ENCODE measurements at places on chromosomes 5 and 9.

DNA sequence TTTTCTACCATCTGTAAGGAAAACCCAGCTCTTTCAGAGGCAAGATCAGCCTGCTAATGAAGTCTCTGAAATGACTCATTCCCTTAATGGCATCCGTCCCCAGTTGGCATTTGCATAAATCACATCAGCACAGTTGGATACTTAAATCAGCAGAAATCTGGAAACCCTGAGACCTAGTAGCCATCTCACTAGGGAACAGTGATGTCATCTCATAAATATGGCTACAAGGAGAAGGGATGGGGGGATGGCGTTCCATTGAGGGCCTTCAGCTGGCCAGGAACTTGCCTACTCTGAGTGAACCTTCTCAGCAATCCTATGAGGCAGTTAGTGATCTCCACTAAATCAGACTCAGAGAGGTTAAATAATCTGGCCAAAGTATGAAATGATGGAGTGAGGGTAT, 81.8 kb downstream of the CMYA5 start:
- DNase-seq, result no peak

- no peak for DNase-seq
Observed at GRCh38 chr9:6506571-6506970, 93.6 kb downstream of the UHRF2 start.

DNA sequence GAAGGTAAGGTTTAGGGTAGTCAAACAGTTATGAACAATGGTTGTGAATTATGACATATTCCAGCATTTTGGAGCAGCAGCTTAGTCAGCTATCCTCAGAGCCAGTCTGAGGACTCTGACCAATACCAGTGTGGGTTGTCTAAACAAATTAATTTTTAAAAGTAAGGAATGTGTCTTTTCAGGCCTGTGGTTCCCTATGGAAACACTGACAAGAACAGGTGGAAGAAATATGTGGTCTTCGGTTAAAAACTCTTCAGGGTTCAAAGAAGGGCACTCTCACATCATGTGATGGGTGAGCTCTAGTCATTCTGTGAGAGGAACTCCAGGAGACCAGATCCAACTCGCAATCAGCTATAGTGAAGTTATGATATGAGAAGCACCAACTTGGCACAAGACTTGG, 33.5 kb upstream of the ALDOB start:
- no peak for DNase-seq

DNA sequence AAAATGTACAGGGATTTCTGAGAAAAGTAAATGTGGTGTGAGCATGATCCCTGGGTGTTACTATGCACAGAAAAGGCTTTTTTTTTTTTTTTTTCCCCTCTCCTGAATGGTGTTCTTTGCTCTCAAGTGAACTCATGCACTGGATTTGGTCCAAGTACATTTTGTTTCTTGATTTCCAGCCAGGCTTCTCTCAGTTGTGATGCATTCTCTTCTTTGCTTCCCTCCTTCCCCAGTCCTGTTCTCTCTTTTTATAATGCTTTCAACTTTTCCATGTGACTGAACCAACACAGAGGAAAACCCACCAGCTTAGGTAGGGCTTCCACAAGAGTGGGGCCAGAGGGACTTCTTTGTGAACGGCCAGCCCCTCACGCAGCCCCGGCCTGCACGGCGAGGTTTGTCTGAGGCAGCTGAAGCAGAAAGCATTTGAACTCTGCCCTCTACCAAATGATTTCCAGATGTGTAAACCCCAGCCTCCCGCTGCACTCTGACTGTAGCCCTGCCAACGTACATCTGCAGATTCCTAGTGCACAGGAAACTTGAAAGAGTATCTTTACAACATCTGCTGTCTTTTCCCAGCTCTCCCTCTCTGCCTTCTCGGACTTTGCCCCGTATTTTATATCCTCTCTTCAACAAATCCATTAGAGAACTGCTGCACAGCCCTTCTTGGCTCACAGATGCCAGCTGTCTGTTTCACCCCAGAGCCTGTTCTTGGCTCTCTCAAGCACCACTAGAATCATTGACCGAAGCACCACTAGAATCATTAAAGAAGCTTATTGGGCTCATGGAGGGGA, 71.8 kb upstream of the CD180 start:
- DNase-seq, result no peak

DNA sequence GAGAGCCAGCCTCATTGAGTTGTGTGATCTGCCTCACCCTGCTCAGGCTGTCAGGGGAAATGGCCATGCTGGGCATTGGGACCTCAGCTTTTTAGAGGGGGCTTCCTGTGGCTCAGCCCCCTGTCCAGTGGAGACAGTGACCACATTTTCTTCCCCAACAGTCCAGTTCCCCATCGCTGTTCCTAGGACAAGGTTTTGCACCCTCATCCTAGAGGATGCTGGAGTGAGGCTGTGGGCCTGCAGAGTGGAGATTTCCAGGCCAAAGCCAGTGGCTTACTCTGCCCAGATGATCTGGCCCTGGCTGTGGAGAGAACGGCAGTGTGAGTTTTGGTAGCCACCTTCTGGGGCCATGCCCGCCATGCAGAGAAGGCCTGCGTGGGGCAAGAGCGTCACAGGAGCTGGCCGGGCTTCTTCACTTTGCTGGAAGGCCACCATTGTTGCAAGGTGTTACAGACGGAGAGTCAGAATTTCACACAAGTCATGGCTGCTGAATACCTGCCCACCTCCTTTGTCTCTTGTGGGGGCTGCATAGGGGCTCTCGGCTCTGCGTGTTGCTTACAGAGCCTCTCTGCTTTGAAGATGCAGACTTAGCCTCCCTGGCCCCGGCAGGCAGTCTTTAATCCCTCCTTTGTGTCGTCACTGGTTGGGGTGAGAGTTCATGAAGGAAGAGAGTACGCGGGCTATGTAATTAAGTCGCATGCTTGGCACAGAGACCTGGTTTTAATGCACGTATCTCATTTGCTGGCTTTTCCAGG, 35.2 kb upstream of the PITX1 start:
- DNase-seq, result no peak

DNA sequence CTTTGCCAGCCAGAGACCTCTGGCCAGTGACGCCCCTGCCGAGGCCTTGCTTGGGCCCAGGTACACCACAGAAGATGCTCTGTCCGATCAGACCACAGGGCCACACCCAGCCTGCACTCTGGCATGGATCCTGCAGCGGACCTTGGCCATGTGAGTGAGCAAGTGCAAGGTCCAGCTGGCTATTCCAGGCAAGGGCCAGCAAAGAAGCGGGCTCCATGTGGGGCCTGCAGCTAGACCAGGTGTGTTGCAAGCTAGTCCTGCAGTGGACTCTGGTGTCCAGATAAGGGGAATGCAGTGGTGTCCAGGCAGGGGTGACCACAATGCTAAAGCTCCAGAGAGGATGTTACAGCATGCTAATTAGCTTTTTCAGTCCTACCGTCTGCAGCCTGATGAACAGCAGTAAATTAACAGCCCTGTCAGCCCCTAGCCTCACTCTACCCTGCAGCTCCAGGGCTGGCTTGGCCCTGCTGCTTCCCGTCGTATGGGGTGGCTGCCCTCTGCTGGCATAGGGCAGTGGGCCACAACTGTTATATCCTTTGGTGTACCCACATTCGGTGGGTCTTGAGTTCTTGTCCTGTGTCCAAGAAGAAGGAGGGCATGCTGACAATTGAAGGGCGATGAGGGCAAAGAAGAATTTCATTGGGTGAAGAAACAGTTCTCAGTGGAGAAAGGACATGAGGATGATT, 284.5 kb upstream of the POU5F2 start:
- no peak for DNase-seq

DNA sequence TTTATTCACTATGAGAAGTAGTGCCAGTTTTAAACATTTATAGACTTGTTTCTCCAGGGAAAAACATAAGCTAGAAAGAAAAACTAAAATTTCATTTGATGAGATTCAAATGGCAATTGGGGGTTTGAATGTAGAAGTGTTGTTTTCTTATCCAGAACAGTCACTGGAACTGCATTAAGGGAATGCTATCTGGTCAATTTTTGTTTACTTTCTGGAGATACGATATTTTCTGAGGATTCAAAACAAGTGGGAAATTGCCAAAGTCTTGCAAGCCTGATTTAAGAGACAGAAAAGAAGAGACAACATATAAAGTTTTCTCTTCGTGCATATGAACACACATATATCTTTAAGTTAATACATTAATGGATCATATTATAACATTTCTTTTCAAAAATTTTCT, 118.4 kb downstream of the NXNL2 start:
- DNase-seq, result no peak

DNA sequence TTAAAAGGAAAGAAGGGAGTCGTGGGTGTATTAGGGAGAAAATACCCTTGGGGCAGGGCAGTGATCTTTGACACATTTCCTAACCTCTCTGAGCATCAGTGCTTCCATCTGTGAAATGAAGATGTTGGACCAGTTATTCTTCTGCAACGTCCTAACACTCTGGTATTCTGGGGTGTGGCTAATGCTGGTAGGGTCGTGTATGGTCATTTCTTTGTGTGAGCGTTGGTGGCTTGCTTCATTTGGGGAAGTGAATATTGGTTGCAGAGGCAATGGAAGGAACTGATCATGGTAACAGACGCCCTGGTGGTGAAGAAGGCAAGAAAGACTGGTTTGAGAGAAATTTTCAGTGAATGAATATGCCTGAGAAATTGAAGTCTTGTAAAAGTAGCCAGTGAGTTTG, 67.9 kb upstream of the TTC23L start:
- DNase-seq, result no peak

DNA sequence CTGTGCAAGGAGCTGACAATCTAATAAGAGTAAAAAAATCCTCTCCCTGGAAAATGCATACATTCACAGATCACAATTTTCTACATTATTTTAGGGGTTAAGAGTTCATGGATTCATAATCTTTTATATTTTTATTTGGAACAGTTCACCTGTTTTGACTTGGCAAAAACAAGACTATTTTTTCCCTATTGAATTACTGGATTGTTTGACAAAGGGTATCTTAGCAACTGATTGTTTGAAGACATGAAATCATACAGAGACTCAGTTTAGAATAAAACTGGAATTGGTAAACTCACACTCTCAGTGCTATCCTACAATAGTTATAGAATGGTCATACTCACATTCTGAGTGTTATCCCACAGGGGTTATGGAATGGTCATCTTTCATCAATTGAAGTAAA, 358.2 kb upstream of the PTGER4 start:
- no peak for DNase-seq

GRCh38 chr5:28468166-28468565, 1429.8 kb upstream of the CDH9 start:
- no peak for DNase-seq

DNA sequence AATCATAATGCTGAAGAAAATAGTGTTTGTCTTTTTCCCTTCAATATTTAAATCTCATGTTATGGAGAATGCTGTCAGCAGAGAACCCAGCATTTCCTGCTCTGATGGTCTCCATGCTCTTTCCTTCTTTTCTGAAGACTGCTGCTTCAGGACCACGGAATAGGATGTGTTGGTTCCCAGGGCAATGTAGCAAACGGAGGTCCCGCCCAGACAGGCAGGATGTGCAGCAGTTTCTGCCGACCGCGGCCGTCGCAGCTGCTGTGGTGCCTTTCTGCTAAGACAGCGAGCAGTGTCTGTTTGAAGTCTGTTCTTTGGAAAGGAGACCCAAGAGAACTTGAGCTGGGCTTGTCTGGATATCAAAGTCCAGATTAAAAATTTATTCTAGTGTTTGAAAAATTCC, 654.3 kb downstream of the CCDC171 start:
- no peak for DNase-seq

DNA sequence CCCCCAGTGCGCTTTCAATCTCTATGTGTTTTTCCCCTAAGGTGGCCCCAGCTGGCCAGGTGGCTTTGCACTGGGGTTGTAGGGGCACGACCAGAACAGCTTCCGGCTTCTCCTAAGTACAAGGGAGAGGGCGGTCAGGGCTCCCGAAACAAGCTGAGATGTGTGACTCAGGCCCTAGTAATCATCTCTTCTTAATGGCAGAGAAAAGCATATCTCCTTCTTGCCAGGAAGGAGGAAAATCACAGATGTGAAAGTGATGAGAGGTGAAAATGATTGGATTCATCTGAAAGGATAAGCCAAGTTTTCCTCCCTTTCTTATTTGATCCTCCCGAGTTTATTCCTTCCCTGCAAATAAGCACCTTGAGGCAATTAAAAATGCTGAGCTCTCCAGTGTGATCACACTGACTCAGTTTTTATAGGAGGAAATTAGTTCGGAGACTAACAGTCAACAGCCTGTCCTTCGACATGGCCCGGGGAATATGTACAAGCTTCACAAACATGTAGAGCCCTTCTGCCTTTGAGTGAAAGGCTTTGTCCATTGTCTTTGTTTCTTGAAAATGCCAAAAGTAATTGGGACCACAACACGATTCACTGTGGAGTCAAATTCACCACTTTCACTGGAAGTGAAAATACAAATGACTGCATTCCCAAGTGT, 514.8 kb downstream of the PSAT1 start:
- no peak for DNase-seq

- no peak for DNase-seq
Observed at GRCh38 chr5:82991678-82992323, 85.4 kb downstream of the TMEM167A start.

DNA sequence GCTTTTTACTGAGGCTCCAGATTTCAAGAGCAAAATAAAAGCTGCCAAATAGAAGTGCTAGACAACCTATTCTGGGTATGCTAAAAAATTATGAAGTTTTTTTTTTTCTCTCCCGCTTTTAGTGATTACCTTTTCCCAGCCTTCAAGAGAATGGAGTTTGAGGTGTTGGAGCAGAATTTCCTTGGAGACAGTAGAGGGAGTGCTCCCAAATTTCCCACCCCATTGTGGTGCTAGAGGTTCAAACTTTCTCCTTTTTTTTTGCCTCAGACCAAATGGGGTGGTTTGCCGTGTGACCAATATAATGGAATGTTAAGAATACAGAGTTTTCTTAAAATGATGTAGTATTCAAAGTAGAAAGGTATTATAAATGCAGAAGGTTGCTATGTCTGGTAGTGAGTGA, 244.2 kb upstream of the RIOK2 start:
- no peak for DNase-seq

GRCh38 chr9:128118971-128119665, 8.4 kb downstream of the PTGES2 start:
- no peak for DNase-seq

DNA sequence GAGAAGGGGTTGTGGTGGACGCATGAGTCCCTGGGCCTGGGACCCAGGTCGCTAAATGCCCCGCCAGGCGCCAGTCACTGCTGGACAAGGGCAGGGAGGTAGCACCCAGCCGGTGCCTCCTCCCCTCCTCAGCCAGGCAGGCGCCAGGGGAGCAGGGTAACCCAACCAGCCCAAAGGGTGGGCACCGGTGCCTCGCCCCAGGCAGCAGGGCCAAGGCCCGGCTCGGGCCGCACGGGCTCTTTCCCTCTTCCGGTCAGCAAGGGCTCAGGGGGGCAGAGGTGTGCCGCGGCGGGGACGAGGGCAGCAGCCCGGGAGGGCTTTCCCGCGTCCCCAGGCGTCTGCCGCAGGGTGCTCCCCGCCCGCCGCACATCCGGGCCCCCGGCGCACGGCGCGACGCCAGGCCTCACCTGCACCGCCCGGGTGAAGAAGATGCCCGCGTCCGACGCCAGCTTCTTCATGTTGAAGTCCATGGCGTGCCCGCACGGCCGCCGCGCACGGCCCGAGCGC, 393 bp downstream of the SH3GLB2 start:
- no peak for DNase-seq

DNA sequence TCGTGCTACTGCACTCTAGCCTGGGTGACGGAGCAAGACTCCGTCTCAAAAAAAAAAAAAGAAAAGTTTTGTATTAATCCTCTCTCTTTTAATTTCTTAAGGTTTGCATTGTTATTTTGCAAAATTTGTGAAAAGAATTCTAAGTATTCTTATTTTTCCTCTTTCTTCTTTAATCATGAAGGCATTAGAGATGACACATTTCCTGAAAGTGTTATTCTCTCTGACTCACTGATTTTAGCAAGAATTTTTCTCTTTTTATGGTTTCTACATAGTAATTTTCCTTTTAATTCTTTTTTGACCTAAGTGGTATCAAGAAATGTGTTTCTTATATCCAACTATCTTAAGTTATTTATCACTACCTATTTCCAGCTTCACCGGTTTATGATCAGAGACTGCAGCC, 78.0 kb downstream of the NSUN2 start:
- no peak for DNase-seq

GRCh38 chr5:56175021-56175420, 58.1 kb downstream of the ANKRD55 start:
- peak; percentile 84 for DNase-seq

Data from inflammatory macrophage (primary cell).